ENCODE measurements at places on chromosomes 11 and 22. TPM values are rescaled to one million over a fixed set of nuclear protein-coding genes. Genes with fewer than 3 reads are reported as not detected.

DNA sequence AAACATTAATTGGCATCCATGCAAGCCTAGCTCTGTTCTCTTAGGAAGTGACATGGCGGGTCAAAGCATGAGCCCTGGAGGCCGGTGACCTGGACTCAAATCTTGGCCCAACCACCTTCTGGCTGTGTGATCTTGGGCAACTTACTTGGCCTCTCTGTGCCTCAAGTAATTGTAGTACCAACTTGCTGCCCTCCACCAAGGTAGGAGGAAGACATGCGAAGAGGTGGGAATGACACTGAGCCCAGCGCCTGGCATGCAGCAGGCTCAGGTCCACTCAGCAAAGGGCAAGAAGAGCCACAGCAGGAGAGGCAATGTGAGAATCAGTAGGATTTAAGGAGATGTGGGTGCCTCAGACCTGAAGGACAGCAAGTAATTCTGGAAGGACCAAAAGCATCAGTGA lies 59.6 kb upstream of the SLC22A12 start:
- DNase-seq = no peak

GRCh38 chr22:26544489-26544888 lies 32.2 kb upstream of the TFIP11 start:
- DNase-seq = no peak

DNA sequence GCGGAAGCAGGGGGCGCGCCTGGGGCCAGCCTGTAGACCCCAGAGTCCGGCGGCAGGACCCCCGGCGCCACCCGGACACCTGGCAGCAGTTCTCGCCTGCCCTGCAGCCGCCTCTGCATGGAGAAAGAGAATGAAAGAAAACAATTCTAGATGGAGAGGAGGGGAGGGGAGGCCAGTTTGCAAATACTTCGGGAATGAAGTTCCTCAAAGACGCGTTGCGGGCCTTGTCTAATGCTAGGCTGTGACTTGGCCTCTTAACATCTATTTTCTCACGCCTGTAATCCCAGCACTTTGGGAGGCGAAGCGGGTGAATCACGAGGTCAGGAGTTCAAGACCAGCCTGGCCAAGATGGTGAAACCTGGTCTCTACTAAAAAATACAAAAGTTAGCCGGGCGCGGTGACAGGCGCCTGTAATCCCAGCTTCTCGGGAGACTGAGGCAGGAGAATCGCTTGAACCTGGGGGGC lies 2.1 kb upstream of the BARX2 start:
- DNase-seq = no peak

- DNase-seq = no peak
These were observed 40.5 kb downstream of the LARGE1 start for GRCh38 chr22:33879796-33880195.

DNA sequence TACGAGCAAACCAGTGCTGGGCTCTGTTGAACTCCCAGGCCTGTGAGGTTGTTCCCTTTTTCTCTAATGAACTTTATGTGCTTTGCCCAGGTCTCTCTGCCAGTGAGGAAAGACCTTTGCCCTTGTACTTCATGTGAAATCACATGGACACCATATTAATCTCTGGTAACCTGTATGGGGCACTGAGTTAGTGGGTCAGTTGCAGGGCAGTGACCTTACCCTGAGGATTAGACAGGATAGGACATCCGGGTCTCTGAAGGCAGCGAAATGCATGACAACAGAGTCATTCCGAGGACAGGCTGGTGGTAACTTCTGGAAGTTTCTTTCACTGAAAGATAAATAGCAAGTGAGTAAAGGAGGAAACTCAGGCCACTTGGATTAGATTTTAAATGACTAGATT lies 93.7 kb downstream of the ZBTB16 start:
- DNase-seq = no peak

DNA sequence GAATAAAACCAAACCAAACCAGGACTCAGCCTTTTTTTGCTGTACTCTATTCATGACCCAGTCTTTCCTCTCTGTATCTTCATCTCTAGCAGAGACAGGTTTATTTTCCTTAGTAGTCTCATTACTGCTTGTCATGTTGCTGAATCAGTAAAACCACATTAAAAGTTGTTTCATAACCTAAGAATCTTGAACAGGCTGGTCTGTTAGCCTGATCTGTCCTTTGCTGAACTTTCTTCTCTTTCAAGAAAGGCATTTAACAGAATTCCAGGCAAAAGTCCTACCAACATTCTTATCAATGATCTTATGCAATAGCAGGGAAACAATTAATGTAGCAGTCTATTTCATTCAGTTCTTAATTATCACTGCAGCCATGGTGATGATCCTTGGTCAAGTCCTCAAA lies 197.7 kb downstream of the CASP12 start:
- peak; percentile 97 for DNase-seq

The GLYAT gene
- total RNA-seq = not detected

The BTBD18 gene
- not detected for total RNA-seq

The C11orf91 gene
- not detected for total RNA-seq

The SESN3 gene
- total RNA-seq = 85.6 TPM

The APOA4 gene
- total RNA-seq = not detected
